ENCODE measurements at places on chromosomes 4 and X.
A peak's percentile ranks its signal among the peaks of the same experiment; 100 is the strongest.

DNA sequence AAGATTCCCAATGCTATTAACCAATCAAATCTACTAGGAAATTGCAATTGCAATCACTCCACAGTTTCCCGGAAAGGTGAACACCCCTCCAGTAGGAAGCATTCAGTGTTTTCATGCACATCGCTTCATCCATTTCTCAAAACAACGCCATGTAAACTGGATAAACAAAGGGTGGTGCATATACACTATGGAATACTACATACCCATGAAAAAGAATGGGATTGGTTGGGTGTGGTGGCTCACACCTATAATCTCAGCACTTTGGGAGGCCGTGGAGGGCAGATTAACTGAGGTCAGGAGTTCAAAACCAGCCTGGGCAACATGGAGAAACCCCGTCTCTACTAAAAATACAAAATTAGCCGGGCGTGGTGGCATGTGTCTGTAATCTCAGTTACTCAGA is 29.1 kb downstream of the DHRSX start:
- no peak for DNase-seq

DNA sequence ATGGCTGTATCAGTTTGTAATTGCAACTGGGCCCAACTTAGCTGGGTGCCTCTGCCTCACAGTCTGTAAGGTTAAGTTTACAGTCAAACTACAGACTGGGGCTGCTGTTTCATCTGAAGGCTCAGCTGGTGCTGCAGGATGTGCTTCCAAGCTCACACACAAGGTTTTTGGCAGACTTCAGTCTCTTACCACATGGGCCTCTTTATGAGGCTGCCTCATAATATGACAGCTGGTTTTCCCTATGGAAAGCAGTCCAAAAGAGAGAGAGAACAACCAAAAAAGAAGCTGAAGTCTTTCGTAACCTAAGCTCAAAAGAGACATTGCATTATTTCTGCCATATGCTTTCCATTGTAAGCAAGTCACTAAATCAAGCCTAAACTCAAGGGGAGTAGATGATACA is 271.7 kb downstream of the DCTD start:
- DNase-seq = no peak

GRCh38 chr4:36609661-36610060 is 328.2 kb downstream of the DTHD1 start:
- DNase-seq = no peak

DNA sequence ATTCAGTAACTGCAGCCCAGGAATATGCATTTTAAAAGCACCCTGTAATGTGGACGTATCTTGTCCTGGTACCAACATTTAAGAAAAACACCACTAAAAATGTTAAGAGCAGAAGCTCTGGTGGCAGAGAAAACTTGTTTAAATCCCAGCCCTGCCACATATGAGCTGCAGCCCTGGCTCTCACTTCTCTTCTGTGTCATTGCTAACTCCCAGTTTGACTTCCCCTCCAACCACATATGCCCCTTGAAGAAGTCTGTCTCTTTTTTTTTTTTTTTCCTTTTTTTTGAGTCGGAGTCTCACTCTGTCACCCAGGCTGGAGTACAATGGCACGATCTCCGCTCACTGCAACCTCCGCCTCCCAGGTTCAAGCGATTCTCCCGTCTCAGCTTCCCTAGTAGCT is 14.8 kb downstream of the LHFPL1 start:
- no peak for DNase-seq

- DNase-seq = no peak
Measured at GRCh38 chrX:72576141-72576894, 3.7 kb upstream of the HDAC8 start.

GRCh38 chr4:101871962-101872676 is 81.6 kb downstream of the BANK1 start:
- DNase-seq = no peak

- peak; percentile 33 for DNase-seq
Measured at GRCh38 chrX:34578237-34578636, 78.8 kb downstream of the TMEM47 start.

DNA sequence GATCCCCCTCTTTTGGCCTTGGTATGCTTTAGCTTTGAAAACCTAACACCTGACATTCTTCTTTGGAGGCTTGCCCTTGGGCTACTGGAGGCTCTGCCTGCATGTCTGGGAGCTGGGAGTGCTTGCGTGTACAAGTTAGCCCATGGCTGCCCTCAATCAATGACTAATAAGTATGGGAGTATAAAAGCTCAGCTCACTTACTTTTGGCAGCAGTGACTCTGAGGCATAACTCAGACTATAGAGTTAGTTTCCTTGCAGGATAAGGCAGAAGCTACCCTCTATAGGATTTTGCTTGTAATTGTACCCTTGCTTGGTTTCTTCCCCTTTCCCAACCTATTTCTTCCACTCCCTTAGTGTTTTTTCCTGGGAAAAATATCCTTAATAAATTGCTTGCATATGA is 247.9 kb downstream of the PPP1R2C start:
- no peak for DNase-seq

DNA sequence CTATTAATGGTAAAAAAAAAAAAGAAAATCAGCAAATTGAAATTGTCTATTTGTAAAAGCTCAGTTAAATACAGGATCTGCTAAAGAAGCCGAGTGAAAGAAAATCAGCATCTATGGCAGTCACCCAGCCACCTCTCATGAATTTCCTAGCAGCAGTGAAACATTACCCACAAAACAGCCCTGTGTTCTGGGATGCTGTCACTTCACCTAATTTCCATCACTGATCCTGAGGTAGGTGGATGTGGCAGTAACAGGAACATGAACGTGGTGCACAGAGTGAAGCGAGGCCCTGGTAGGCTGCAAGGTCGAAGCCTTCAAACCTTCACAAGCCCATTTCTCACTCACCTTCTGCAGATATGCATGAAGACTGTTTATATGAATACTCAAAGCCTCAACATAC is 65.2 kb downstream of the RXFP1 start:
- DNase-seq = no peak

- no peak for DNase-seq
Measured at GRCh38 chr4:76883147-76883546, 14.8 kb downstream of the SOWAHB start.

GRCh38 chr4:152585023-152585441 is 49.1 kb upstream of the FBXW7 start:
- DNase-seq = no peak

Measured in hippocampal formation (tissue), 2 donors.